H4 (cell line): ENCODE measurements at places on chromosomes 7 and 10. TPM values are rescaled to one million over a fixed set of nuclear protein-coding genes. Genes with fewer than 3 reads are reported as not detected.

DNA sequence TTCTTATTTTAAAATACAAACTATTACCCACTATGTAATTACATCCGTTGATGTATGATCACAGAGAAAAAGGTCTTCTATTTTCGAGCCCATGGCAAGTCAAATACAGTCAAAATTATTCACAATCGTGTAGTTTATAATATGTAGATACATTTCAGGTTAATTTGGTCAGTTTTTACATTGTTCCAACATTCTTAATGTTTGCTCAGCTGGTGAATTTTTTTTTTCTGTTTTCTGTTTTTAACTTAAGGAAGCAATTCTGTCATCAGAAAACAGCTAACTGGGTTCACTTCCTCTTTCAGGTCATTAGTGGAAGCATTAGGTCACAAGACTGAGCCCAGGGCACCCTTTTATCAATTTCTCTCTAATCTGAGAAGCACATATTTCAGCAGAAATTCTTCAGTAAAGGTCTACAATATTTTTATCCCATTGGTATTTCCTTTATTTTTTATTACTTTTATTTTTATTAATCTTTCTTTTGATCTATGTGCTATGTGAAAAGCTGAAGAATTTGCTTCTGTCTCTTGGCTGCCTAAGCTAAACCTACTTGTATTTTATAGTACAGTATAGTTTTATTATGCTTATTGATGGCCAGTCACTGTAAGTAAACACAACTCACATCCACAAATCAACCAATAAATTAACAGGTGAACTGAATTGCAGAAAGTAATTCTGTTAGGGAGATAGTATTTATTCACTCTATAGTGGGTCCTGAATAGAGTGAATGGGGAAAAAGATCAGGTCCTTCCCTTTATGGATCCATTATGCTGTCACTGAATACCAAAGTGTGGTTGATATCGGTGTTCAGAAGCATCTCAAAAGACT lies 84.6 kb downstream of the ICA1 start:
- DNase-seq, result no peak

- no peak for DNase-seq
Measured at GRCh38 chr10:129956876-129957673, 7.0 kb downstream of the EBF3 start.

GRCh38 chr10:51604579-51604978 lies 94.8 kb downstream of the CSTF2T start:
- no peak for DNase-seq

DNA sequence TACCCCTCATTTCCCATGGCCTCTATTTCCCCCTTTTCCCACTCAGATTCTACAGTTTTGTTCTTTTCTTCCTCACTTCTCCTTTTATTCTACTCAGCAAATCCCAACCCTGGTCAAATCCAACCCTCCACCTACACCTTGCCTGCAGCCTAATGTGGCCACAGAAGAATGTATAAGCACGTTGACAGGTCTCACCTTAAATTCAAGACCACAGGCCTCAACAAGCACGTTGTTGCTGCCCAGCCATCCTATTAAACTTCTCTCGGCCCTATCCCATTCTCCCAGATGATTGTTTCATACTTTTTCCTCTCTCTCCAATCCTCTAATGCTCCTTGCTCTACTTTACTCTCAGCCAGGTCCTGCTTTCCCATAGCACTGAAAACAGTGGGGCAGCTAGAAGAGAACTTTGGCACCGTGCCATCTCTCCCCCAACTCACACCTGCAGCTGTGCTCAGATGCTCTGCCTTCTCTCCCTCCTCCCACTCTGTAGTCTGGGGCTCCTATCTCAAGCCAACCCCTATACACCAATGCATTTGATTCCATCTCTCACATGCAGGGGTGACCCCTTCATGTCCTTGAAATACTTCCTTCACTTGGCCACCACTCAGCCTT lies 6.8 kb upstream of the EIF3A start:
- no peak for DNase-seq

Gene UPK3BL2
- 0.15 TPM in 1 of 2 replicates, not detected in the other for total RNA-seq

Gene SCART1
- 0.37 and 0.47 TPM in 2 replicates for total RNA-seq
